ENCODE measurements at places on chromosomes 2 and 18.

- no peak for DNase-seq
Observed at GRCh38 chr2:44166096-44166495, 2.6 kb upstream of the PPM1B start.

GRCh38 chr2:237704501-237705434, 77.4 kb downstream of the LRRFIP1 start:
- no peak for DNase-seq

GRCh38 chr2:230678451-230678850, 34.2 kb upstream of the CAB39 start:
- no peak for DNase-seq

DNA sequence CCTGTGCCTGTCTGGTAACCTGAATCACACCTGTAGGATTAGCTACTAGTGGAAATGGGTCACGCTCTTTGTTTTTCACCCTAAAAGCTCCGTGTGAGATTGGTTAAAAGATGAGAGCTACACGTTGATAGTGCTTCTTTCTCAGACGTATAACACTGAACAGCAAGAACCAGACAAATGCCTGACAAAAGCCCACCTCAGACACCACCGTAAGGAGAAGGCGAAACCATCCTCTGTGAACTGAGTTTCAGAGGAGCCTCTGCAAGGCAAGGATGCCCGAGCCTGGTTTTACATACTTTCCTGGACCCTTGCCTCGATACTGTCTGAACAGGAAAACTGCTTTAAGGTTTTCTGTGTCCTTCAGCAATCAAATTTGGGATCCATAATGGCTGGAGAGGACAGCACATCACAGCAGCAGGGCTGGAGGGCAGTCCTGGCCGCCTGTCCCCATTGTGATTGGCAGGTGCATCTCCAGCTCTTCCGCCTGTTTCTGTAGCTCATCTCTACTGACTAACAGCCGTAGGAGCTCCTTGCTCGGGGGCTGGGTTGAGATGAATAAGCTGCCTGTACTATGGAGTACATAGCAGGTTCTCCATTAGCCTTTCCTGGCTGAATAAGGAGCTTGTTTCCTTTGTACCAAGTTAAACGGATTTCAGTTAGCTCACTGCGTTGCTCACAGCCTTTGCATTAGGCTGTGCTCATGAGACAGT, 155.5 kb downstream of the MYT1L start:
- no peak for DNase-seq

Measured in activated naive CD4-positive, alpha-beta T cell treated with Interleukin-2 at 50 U/mL for 16 hours (primary cell).